ENCODE measurements at places on chromosomes 1 and 21. TPM values are rescaled to one million over a fixed set of nuclear protein-coding genes. Genes with fewer than 3 reads are reported as not detected.

Gene DYNLT5
- total RNA-seq: 3.3 TPM

Gene OR10T2
- total RNA-seq: not detected

Gene TSHB
- total RNA-seq: not detected

Gene S100A5
- not detected for total RNA-seq

Gene LCE3E
- not detected for total RNA-seq

Gene CD1E
- 3.8 TPM for total RNA-seq

Gene TMPRSS2
- 83.6 TPM for total RNA-seq

- H3K27ac ChIP-seq: no peak overlapping the region
- no peaks in the 10 kb centered on the region for H3K27me3 ChIP-seq
- no peak overlapping the region for H3K4me3 ChIP-seq
- DNase-seq: no peak
- H3K4me1 ChIP-seq: no peaks in the 10 kb centered on the region
- no peaks in the 10 kb centered on the region for H3K36me3 ChIP-seq
Measured at GRCh38 chr1:56434740-56435139, 144.6 kb downstream of the PLPP3 start.

DNA sequence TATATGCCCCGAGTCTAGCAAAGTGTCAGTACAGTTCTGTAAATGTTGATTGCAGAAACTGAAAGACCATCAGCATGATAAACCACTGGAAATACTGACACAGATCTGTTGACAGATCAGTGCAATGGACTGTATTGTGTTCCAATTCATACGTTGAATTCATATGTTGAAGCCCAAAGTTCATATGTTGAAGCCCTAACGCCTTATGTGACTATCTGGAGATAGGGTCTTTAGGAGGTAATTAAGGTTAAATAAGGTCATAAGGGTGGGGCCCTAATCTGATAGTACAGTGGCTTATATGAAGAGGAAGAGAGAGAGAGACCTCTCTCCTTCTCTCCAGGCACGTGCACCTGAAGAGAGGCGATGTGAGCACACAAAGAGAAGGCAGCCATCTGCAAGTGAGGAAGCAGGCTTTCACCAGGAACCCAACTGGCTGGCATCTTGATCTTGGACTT, 144.7 kb downstream of the MRPL39 start:
- no peaks in the 10 kb centered on the region for H3K36me3 ChIP-seq
- H3K4me3 ChIP-seq: no peak overlapping the region
- no peaks in the 10 kb centered on the region for H3K27me3 ChIP-seq

DNA sequence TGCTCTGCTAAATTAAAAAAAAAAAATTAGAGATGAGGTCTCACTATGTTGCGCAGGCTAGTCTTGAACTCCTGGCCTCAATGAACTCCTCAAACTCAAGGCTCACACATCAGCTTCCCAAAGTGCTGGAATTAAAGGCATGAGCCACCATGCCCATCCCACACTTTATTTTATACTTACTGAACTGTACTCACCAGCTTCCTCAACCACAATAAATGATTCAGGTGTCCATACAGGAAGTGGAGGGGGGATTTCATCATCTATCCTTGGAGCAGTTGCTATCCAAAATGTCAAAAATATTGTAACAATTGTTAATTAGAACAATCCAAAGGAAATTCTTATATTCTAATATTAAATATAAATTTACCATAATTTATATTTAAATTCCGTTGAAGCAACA, 22.4 kb upstream of the RSBN1 start:
- no peaks in the 10 kb centered on the region for H3K4me1 ChIP-seq
- H3K27ac ChIP-seq: no peak overlapping the region
- H3K4me3 ChIP-seq: no peak overlapping the region
- no peaks in the 10 kb centered on the region for H3K36me3 ChIP-seq
- no peak for DNase-seq

DNA sequence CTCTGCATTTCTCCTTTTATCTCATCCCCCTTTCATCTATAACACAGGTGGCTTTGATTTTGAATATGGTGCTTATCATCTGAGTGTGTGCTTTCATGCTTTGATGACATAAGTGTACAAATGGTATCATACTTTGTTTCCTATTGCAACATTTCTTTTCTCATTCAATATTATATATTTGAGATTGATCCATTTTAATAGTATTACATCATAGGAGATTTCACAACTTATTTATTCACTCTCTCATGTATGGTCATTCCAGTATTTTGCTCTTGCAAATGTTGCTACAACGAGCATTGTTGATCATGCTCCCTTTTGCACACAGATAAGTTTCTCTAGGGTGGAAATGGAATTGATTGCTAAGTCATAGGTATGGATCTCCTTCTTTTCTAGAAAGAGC, 302.8 kb downstream of the KIF26B start:
- no peak overlapping the region for H3K27ac ChIP-seq

GRCh38 chr21:38958323-38958705, 152.6 kb downstream of the ETS2 start:
- no peaks in the 10 kb centered on the region for H3K36me3 ChIP-seq
- no peak overlapping the region for H3K4me3 ChIP-seq
- no peaks in the 10 kb centered on the region for H3K27me3 ChIP-seq

DNA sequence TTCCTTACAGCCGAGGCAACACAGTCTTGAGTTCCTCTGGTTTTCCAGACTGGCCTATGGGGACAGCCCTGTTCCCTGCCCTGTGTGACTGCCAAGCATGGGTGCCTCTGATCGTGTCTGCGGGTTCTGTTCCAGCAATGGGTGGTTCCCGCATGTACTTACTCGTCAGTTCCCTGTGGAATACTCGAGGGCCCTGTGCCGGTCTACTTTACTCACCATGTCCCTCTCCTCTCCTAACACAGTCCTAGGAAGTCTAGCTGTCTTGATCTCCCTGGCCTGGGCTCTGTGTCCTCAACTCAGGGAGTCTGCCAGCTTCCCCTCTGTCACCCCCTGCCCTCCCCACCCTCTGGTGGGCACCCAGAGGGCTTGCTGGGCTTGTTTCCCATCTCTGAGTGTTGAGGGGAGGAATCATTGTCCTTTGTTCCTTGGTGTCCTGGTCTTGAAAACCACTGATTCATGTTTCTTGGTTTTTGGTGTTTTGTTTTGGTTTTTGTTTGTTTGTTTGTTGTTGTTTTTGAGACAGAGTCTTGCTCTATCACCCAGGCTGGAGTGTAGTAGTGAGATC, 36.0 kb downstream of the TRAPPC10 start:
- H3K27me3 ChIP-seq: no peaks in the 10 kb centered on the region
- H3K4me3 ChIP-seq: no peak overlapping the region
- H3K4me1 ChIP-seq: peaks cover 22% of the 10 kb centered on the region
- H3K36me3 ChIP-seq: peaks cover 24% of the 10 kb centered on the region

- H3K36me3 ChIP-seq: no peaks in the 10 kb centered on the region
- H3K27me3 ChIP-seq: no peaks in the 10 kb centered on the region
- no peak for DNase-seq
- H3K4me3 ChIP-seq: no peak overlapping the region
- no peak overlapping the region for H3K27ac ChIP-seq
- no peaks in the 10 kb centered on the region for H3K4me1 ChIP-seq
Measured at GRCh38 chr1:160975026-160975425, 20.4 kb upstream of the ITLN2 start.

All from upper lobe of right lung (tissue), 1 donor.